ENCODE measurements at places on chromosomes 7 and 10.

DNA sequence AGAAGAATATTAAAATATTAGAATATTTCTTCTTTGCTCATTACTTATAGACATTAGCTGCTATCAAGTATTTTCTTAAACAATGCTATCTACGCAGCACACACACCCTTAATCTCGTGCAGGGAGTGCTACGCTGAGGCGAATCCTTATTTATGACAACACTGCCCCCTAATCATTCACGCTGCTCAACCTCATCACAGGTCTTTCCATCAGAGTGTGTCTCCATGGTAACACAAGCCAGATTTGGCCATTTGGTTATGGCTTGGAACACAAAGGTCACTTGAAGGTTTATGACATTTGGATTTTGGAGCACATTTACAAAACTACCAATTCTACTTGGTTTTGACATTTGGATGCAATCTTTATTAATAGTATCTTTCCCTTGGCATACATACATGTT lies 45.4 kb upstream of the MYO3A start:
- no peak for DNase-seq

- no peak for DNase-seq
Measured at GRCh38 chr10:3467052-3467951, 294.7 kb upstream of the PITRM1 start.

DNA sequence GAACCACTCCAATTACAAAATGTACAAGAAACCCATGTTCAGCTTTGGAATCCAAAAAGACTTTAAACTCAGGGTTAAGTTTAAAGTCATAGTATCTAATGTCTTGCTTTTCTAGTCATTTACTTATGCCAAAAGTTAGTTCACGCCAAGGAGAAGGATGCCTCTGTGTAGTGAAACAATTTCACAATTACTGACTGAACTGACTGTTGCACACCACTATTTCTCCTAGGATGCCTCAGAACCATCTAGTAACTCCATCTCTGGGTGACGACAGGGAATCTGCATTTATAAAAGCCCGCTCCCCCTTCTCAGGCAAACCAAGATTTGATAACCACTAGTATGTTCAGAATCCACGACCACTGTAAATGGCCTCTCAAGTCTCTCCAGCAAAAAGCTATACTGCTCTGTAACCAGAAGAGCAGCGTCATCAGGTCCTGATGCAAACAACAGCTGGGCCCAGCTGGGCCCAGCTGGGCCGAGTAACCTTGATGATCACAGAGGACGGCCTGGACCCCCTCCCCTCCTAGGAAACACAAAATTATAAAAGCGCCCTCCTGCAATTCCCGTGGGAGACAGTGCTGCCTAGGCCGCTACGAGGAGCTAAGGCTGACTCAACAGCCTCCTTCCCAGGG lies 680 bp upstream of the ADO start:
- no peak for DNase-seq

DNA sequence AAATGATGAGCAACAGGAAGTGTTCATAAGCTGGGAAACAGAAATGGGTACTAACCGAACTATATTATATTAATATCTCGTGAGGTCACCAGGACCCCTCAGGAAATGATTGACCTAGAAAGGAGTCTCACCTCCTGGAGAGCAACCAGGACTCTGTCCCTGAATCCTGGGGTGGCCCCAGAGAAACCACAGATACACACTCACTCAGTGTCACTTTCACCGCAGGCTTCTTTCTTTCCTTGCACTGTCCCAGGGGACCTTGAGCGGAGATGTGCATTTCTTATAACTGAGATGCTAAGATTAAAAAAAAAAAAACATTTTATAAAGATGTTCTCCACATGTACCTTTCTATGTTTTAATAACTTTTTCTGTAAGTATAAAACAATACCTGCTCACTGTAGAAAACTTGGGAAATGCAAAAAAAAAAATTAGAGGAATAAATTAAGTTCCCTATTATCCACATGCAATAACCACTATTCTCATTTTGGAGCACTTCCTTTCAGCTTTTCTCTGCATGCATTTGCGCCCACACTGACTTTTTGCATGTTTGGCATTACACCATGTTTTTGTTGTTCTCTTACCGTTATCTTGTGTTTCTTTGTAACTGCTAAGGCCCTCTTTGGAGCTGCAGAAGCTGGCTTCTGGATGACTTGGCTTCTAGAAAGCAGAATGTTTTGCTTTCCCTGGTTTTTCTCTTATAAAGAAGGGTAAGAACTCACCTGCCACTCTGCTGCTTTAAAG lies 15.0 kb downstream of the NOD1 start:
- no peak for DNase-seq

DNA sequence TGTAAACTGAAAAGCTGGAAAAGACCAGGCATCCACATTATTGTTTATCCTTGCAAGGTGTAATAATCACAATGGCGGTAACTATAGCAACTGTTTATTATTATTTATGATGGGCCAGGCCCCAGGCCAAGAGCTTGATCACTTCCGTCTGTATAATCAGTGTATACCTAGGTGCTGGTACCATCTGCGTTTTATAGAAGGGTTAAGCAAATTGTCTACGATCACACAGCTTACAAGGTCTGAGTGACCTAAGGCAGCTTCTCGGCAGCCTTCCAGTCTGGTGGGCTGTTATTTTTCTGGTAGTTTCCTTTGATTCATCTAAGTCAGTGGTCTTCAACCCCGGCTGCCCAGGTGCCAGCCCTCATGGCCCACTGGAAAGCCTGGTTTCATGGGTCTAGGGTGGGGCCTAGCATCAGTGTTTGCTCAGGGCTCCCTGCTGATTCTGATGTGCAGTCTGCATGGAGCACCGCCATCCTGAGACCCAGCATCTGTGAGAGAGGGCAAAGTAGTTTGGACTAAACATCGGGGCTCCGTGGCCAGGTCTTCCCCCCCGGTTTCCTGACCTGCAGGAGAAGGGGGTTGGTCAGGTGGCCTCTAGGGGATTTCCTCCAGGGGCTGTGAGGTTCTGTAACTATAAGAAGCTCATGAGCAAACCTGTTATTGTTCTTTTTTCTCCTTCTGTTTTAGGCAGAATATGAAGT lies 146.4 kb downstream of the RGS10 start:
- no peak for DNase-seq
